T-helper 17 cell (primary cell): ENCODE measurements at places on chromosomes 7 and 10. TPM values are rescaled to one million over a fixed set of nuclear protein-coding genes. Genes with fewer than 3 reads are reported as not detected.

DNA sequence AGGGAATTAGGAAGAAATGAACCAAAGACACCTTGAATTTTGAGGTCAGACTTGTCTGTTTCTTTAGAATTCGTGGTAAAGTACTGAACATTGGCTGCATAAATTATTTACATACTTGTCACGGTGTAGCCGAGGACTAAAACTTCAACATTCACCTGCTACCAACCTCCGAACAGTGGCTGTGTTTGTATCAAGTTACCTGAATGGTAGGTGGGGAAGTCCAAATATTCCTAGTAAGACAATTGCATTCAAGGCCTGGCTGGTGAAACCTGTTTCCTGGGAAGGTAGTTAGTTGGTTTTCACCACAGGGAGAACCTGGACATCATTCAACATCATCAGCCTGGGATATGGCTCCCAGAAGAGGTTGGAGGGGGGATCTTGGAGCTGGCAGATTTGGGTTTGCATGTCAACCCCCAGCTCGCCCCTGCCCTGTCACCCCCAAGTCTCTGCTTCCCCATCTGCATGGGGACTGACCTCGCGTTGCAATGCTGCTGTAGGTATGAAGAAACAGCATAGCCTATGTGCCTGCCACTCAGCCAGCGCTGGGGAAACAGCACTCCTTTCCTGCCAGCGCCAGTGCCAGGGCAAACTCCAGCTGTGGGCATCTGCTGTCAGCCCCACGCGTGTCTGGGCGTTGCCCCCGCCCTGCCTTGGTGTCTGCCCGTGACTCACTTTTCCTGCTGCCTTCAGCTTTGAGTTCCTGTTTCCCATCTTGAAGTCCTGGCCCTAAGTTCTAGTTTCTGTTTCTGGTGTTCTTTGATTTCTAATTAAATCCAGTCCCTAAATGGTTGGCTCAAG, 12.7 kb upstream of the LARP4B start:
- peaks cover 6% of the 10 kb centered on the region for H3K4me1 ChIP-seq
- no peak for DNase-seq
- H3K36me3 ChIP-seq: no peaks in the 10 kb centered on the region
- H3K4me3 ChIP-seq: no peak overlapping the region

- no peak overlapping the region for H3K4me3 ChIP-seq
- no peaks in the 10 kb centered on the region for H3K27me3 ChIP-seq
- no peak for DNase-seq
- H3K36me3 ChIP-seq: no peaks in the 10 kb centered on the region
Measured at GRCh38 chr7:72538147-72538546, 126.0 kb upstream of the CALN1 start.

- H3K4me1 ChIP-seq: peaks cover 3% of the 10 kb centered on the region
- no peak overlapping the region for H3K4me3 ChIP-seq
- peaks cover 4% of the 10 kb centered on the region for H3K36me3 ChIP-seq
- H3K27ac ChIP-seq: no peak overlapping the region
Measured at GRCh38 chr7:55193245-55193644, 171.9 kb upstream of the LANCL2 start.

DNA sequence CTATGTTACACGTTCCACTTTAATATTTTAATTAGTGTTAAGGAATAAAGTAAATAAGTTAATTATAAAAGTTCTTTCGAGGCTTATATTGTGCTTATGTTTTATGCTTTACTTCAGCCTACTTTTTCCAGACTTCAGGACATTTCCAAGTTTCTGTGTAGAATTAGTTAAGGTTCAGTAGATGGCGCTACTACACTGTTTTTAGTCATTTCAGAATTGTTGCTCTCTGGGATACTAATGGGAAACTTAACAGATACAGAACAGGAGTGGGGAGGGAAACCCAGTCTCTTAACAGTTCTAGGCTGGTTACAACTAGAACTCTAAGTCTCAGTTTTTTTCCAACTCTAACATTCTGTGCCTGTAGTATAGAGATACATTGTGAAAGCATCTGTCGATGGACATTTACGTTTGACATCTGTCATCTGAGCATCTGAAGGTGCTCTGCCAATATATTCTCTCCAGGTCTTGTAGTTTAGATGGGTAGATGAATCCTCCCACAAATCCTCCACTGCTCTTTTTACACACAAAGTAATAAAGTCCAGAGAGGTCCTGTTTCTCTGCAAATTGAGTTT, 56.8 kb upstream of the FAM171A1 start:
- H3K36me3 ChIP-seq: peaks cover 2% of the 10 kb centered on the region
- no peak for DNase-seq
- H3K27ac ChIP-seq: no peak overlapping the region

DNA sequence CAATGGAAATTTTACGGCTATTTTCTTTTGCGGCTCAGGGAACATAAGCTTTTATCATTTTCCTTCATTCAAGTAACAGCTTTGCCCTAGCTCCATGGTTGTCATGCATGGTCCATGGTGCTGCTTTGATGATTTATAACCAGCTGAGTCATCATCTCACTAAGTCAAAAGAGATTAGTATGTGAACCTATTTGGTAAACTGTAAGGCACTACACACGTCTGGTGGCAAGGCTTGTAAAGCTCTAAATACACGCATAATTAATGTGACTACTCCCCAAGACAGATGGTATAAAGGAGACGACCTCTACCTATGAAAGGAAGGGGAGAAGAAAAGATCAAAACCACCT, 340.2 kb downstream of the KCNMA1 start:
- H3K4me1 ChIP-seq: no peaks in the 10 kb centered on the region
- peaks cover 12% of the 10 kb centered on the region for H3K27me3 ChIP-seq
- H3K27ac ChIP-seq: no peak overlapping the region
- no peak overlapping the region for H3K4me3 ChIP-seq

DNA sequence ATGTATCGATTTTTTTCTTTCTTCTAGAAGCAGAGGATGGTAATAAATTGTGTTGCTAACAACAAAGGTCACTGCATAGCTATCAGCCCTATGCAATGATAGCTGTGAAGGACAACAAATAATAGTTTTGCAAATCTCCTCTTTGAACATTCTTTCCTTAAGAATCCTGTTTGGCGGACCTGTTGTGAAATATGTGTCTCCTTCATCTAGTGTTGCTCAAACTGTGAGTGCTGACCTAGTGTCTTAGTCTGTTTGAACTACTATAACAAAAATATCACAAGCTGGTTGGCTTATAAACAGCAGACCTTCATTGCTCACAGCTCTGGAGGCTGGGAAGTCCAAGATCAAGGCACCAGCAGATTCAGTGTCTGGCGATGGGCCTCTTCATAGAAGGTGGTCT, 53.7 kb downstream of the CAV1 start:
- H3K36me3 ChIP-seq: peaks cover 2% of the 10 kb centered on the region
- peaks cover 6% of the 10 kb centered on the region for H3K4me1 ChIP-seq

DNA sequence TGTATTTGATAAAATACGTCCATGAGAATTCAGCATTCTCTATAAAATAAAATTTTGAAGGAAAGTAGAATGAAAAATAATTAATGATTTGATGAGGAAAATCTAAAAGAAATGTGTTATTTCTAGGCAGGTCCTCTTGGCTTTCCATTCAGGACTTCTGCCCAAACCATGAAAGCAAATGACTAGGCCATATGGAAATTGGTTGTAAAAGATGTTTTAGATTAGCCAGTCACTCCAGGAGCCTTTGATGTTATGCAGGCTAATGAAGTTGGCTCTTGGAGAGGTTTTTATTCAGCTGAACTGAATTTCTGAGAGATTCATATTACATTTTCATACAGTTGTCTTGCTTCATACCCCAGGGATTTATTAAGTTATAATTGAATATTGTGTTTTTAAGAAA, 452.8 kb downstream of the SDK1 start:
- H3K4me3 ChIP-seq: no peak overlapping the region
- no peak overlapping the region for H3K27ac ChIP-seq
- H3K27me3 ChIP-seq: peaks cover 27% of the 10 kb centered on the region
- H3K4me1 ChIP-seq: no peaks in the 10 kb centered on the region

GRCh38 chr10:72275351-72276012, 1.8 kb downstream of the DDIT4 start:
- peak overlapping the region; percentile 98 for H3K4me3 ChIP-seq
- H3K4me1 ChIP-seq: peaks cover 49% of the 10 kb centered on the region
- H3K36me3 ChIP-seq: peaks cover 12% of the 10 kb centered on the region

DNA sequence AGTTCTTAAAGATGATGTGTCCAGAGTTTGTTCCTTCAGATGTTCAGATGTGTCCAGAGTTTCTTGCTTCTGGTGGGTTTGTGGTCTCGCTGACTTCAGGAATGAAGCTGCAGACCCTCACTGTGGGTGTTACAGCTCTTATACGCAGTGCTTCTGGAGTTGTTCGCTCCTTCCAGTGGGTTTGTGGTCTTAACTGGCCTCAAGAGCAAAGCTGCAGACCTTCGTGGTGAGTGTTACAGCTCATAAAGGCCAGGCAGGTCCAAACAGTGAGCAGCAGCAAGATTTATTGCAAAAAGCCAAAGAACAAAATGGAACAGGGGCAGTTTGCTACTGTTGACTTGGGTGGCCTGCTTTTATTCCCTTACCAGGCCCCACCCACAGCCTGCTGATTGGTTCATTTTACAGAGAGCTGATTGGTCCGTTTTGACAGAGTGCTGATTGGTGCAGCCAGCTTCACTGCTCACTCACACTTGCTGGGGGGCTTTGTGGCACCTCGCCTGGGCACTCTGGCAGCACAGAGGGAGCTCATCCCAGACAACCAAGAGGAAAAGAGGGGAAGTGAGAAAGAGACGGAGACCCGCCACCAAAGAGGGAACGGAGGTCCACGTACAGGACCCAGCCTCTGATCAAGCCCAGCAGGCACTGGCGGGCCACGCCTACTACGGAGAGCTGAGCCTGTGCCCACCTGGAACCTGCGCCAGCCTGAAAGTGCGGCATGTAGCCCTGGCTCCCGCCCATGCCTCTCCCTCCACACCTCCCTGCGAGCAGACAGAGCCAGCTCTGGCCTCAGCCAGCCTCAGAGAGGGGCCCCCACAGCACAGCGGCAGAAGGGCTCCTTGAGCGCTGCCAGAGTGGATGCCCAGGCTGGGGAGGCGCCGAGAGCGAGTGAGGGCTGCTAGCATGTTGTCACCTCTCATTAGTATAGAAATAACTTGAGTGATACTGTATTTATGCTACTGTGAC, 55.8 kb upstream of the SEMA3C start:
- H3K36me3 ChIP-seq: no peaks in the 10 kb centered on the region
- H3K27me3 ChIP-seq: no peaks in the 10 kb centered on the region
- H3K4me3 ChIP-seq: no peak overlapping the region
- no peaks in the 10 kb centered on the region for H3K4me1 ChIP-seq
- no peak overlapping the region for H3K27ac ChIP-seq

DNA sequence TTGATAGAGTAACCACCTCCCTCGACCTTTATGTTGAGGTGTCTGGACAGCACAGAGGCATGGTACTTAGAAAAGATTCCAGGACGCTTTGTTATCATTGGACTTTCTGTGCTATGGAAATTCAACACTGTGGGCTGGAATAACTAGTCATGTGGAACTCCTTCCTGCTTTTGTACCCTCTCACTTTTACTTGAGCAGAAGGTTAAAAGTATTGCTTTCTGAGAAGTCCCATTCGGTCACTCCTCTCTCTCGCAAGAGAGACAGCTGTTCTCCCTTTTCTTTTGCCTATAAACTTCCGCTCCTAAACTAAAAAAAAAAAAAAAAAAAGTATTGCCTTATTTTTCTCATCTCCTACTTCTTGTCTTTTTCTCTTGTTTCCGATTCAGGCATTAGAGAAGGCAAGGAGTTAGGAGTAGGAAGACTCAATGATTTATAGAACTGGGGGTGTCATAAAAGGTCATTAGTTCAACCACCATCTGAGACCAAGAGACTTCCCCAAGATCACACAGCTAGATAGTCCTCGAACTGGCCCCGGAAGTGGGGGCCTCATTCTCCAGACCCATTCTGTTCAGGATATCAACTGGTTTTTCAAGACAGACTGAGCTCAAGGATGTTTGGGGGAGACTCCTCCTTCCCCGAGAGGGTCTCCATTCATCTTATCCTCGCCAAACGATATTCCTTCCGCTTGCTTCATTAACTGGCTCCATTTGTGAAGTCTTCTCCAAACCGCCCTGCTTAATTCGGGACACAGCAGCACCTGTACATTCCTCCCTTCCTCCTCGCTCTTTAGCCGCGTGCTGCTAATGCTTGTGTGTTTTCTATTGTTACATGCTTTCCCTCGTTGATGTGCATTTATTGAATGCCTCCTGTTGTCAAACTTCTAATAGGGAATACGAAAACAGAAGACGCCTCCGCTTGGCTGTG, 995 bp upstream of the INPP5F start:
- H3K27ac ChIP-seq: peak overlapping the region; percentile 24
- no peak for DNase-seq
- H3K4me1 ChIP-seq: peaks cover 27% of the 10 kb centered on the region

DNA sequence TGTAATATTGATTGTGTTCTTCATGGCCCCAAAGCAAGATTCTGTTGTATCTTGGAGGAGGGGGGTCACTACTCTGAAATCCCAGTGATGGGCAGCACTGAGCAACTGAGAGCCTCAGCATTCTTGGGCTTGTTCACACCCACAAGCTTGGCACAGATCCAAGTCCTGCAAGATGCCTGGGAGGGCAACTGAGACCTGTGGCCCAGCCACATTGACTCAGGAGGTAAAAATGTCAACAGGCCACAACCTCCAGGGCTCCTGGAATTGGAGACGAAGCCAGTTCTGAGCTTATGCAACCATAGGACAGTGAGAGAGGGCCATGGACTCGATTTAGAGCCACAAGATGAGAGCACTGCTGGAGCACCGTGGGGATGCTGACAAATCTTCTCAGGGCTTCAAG, 3.1 kb upstream of the DOCK1 start:
- no peak overlapping the region for H3K27ac ChIP-seq
- H3K4me3 ChIP-seq: no peak overlapping the region
- peaks cover 25% of the 10 kb centered on the region for H3K27me3 ChIP-seq
- no peaks in the 10 kb centered on the region for H3K4me1 ChIP-seq

- H3K27me3 ChIP-seq: no peaks in the 10 kb centered on the region
- H3K27ac ChIP-seq: no peak overlapping the region
- no peaks in the 10 kb centered on the region for H3K36me3 ChIP-seq
Measured at GRCh38 chr10:24680647-24681524, 42.8 kb downstream of the ARHGAP21 start.

DNA sequence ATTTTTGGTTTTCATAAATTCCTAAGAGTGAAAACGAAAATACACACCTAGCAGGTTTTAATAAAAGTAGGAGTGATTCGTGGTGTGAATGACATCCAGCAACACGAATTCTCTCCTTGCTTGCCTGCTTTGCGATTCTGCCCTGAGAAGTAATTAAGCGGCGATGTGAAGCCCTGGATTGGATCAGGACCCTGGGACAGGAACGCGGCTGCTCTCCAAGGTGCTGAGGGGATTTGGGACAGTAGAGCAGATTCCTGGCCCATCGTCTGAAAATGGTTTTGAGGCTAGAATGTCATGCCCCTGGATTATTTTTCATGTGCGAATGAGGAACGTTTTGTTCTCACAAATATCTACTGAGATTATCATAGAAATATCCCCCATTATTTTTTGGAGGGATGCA, 7.8 kb downstream of the NPS start:
- peaks cover 20% of the 10 kb centered on the region for H3K27me3 ChIP-seq
- no peak for DNase-seq
- H3K4me3 ChIP-seq: no peak overlapping the region

GRCh38 chr7:127895360-127895759, 135.9 kb downstream of the LRRC4 start:
- H3K36me3 ChIP-seq: peaks cover 9% of the 10 kb centered on the region
- peaks cover 21% of the 10 kb centered on the region for H3K4me1 ChIP-seq
- no peak overlapping the region for H3K27ac ChIP-seq
- no peak for DNase-seq
- no peak overlapping the region for H3K4me3 ChIP-seq
- no peaks in the 10 kb centered on the region for H3K27me3 ChIP-seq

- H3K36me3 ChIP-seq: no peaks in the 10 kb centered on the region
- no peak overlapping the region for H3K27ac ChIP-seq
- H3K27me3 ChIP-seq: peaks cover 28% of the 10 kb centered on the region
Measured at GRCh38 chr7:18320422-18320821, 175.1 kb upstream of the HDAC9 start.

GRCh38 chr7:29207162-29207801, 12.7 kb downstream of the CHN2 start:
- no peaks in the 10 kb centered on the region for H3K4me1 ChIP-seq
- no peak overlapping the region for H3K27ac ChIP-seq
- H3K36me3 ChIP-seq: no peaks in the 10 kb centered on the region
- H3K4me3 ChIP-seq: no peak overlapping the region

MEIG1 gene
- not detected for total RNA-seq

INHBA gene
- 0.12 TPM for total RNA-seq

TRIL gene
- not detected for total RNA-seq

FAM171A1 gene
- 8.0 TPM for total RNA-seq
